ENCODE measurements at places on chromosomes 6 and 20.

- no peak for DNase-seq
Measured at GRCh38 chr20:18578581-18578980, 9.3 kb upstream of the DTD1 start.

DNA sequence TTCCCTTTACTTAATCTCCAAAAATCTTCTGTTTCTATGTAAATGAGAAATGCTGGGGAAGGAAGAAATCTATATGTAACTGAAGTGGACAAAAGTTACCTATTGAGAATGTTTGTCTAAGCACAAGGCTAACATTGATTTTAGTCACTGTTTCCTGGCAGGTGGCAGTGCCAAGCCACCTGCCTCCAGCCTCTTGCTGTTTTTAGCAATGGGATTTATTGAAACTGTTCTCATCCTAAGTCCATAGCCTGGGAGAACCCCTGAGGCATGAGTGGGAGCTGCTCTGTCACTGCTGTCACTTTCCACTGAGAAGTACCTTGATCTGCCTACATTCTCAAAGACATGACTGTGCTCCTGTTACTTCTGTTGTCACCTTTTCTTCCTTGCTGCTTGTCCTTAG, 14.7 kb downstream of the ENPP3 start:
- DNase-seq, result no peak

GRCh38 chr6:13461805-13462204, 25.6 kb downstream of the GFOD1 start:
- DNase-seq, result no peak

GRCh38 chr6:133957780-133958242, 4.8 kb downstream of the TBPL1 start:
- DNase-seq, result no peak

- no peak for DNase-seq
Measured at GRCh38 chr20:11905460-11906179, 12.1 kb upstream of the BTBD3 start.
